Choroid plexus epithelial cell (primary cell): ENCODE measurements at places on chromosomes 5 and 9.

DNA sequence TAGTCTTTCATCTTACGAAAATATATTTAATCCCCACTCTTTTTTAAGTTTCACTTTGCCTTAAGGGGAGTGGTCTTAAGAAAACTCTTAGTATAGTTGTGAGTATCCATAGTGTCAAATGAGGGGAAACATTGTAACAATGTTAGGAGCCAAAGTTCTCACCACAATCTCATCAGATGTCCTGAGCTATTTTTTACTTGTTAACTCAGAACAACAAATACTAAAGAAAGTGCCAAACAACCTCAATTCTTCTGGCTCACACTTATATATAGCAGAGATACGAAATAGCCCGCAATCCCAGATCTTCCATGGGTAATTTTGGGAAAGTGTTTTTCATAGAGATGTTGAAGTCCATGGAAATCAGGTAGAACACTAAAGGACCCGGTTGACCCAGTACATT lies 194.0 kb upstream of the DMRT1 start:
- DNase-seq: no peak

GRCh38 chr5:138444774-138445546 lies 6.1 kb downstream of the REEP2 start:
- DNase-seq: no peak

DNA sequence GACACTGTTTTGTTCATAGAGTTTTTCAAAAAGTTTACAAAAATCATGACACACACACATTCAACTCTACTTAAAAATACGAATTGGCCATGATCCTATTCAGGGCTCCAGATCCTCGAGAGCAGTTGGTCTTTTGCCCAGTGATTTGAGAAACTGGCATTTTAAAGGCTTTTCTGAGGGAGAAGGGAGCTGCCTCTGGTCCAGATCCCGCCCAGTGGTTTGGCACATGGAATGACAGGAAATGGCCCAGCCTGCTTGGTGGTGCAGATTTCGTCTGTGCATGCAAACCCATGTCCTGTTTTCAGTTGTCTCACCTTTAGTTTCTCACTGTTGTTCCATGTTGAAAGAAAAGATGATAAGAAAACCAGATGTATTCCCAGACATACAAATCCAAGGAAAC lies 3.6 kb downstream of the CAMK4 start:
- no peak for DNase-seq

DNA sequence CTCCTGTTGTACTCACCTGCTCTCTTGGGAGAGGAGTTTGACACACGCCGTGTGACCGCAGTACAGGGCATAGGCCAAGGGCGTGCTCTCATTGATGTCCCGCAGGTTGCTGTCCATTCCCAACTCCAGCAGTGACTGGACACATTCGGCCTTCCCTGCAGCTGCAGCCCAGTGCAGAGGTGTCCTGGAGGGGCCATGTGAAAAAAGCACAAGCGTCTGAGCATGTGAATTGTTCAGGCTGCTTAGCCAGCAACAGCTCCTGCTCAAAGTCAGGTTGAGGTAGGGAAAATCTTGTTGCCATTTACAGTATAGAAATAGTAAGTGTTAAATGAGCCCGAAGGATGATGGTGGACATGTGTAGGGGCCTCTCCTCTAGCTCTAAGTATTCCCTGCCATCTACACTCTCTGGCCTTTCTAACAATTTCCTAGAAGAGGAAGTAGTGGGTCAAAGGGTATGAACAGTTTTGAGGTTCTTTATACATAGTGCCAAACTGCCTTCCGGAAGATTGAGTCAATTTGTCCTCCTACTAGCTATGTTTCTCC lies 116.5 kb downstream of the ANKRD55 start:
- peak; percentile 31 for DNase-seq

- DNase-seq: no peak
Measured at GRCh38 chr5:116265471-116265870, 180.6 kb downstream of the COMMD10 start.

DNA sequence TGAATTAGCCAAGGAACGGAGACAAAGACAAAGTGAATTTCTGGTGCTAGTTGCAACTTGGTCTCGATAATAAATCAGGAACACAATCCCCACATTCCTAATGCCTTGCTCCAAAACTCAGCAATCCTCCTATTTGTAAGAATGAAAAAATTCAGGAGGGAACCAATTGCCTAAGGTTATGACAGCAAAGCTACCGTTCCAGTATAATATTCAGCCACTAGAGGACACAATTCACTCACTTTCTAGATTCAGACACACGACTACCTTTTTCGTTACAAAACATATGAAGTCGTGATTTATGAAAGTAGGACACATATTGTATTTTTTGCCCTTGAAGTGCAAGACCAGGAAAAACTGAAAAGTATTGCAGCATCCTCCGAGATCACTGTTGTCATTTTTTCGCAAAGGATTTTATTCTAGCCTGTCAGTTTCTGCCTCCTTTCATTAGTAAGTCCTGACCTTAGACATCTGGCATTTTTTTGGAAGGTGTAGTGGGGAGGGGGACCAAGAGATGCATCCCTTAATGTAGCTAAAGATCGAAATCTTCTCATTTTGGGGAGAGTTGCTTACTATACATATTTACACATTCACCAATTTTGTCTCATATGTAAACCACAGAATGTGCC lies 133.1 kb downstream of the DOCK8 start:
- peak; percentile 61 for DNase-seq

- peak; percentile 62 for DNase-seq
Measured at GRCh38 chr9:37200433-37201005, 80.1 kb downstream of the ZCCHC7 start.

DNA sequence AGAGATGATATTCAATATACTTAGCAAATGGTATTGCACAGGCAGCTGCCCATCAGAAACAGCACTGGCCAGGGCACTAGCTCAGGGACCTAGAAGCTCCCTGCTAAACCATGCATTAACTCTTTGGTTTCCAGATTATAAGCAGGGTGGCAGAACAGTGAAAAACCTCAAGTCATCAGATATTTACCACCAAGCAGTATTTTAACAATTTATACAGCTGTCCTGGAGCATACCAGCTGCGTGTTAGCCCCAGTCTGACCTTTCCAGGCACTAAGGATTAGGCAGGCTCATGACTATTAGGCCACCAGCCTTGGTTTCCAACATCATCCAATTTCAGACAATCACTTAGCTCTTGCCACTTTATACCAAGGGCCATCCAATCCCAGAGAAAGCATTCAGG lies 326.5 kb downstream of the CAAP1 start:
- DNase-seq: no peak

GRCh38 chr5:145797336-145797735 lies 37.8 kb downstream of the PRELID2 start:
- peak; percentile 58 for DNase-seq

GRCh38 chr5:137115152-137115551 lies 384.0 kb downstream of the SPOCK1 start:
- DNase-seq: no peak

GRCh38 chr5:54739371-54739770 lies 221.8 kb downstream of the SNX18 start:
- DNase-seq: no peak

- DNase-seq: no peak
Measured at GRCh38 chr9:77166193-77166592, 11.1 kb upstream of the VPS13A start.

DNA sequence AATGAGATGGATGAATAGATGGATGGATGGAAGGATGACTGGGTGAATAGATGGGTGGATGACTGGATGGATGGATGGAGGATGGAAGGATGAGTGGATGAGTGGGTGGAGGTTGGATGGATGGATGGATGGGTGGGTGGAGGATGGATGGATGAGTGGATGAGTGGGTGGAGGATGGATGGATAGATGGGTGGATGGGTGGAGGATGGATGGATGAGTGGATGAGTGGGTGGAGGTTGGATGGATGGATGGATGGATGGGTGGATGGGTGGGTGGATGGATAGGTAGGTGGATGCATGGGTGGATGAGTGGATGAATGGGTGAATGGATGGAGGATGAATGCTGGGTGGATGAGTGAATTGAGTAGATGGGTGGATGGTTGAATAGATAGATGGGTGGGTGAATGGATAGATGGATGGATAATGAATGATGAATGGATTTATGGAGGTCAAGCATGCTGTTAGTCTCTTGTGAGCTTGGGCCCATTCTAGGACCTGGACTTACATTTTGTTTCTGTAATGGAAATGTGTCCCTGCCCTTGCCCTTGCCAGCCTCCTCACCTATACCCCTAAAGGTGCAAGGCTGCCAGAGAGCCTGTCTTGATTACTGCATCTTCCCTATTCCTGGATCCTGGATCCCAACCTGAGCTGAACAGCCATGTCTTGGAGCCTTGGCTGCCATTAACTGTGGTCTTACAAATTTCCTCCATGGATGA lies 159.7 kb upstream of the NFIL3 start:
- no peak for DNase-seq

DNA sequence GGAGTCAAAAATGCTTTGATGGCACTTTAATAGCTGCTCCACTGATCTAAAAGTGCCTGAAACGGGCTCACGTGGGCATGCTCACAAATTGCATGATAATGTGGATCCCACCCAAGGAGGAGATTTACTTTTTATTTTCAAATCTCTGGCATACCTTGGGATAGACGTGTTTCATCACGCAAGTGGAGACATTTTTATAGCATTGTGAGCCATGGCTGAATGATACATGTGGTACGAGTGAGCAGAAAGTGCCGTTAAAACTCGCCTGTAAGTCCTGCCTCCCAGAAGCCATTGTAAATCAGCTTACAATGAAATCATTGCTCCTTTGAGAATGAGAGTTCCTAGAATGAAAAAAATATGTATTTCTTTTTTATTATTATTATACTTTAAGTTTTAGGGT lies 514.7 kb downstream of the MAT2B start:
- DNase-seq: no peak

- no peak for DNase-seq
Measured at GRCh38 chr5:131532031-131532640, 102.9 kb downstream of the RAPGEF6 start.

DNA sequence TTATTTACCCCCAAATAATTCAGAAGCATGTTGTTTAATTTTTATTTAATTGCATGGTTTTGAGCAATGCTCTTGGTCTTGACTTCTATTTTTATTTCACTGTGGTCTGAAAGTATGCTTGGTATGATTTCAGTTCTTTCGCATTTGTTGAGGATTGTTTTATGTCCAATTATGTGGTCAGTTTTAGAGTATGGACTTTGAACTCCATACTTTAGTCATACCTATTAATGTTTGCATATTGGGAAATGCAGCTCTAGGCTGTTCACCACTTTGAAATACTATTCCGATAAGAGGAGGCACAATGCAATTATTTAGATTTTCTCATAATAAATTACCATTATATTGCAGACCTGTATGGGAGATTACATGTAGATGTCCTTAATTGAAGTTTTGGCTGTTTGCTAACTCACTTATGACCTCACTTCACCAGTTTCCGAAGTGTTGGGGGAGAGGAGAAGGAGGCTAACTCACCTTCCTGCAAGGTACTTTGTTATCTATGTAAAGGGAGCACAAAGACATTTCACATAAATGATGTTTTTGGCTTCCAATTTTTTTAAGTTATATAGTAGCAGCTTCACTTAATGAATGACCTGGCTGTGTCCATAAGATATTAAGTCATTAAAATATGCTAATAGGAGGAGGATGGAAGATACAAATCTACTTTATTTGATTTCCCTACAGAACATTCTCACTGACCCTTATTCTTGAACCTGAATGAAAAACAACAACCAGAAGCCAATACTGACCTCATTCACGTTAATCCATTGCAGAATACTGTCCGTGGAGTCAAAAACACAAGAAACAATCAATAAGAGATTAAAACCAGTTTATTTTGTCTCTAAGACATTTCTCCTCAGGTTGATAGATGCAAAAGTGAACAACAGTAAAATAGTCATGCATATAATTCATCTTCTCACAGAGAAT lies 970.3 kb upstream of the ARRDC3 start:
- peak; percentile 86 for DNase-seq

GRCh38 chr5:59097116-59097515 lies 514.2 kb downstream of the RAB3C start:
- DNase-seq: peak; percentile 85

DNA sequence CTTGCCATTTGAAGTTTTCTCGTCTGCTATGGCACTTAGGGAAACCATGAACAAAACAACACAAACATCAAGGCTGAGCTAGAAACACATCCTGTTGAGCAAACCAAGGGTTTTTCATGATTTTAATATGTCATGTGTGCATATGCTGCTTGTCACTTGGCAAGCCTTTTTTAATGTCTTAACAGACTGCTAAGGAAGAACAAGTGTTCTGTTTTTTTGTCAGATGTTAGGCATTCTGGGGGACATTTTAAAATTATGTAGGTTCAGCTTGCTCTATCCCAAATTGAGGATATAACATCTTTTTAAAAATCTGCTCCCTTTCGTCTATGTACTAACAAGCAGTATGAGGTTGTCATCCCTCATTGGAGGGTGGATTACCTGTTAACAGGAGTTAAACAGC lies 150.3 kb downstream of the HTR1A start:
- DNase-seq: no peak

- DNase-seq: no peak
Measured at GRCh38 chr9:15248081-15248480, 58.9 kb downstream of the TTC39B start.

DNA sequence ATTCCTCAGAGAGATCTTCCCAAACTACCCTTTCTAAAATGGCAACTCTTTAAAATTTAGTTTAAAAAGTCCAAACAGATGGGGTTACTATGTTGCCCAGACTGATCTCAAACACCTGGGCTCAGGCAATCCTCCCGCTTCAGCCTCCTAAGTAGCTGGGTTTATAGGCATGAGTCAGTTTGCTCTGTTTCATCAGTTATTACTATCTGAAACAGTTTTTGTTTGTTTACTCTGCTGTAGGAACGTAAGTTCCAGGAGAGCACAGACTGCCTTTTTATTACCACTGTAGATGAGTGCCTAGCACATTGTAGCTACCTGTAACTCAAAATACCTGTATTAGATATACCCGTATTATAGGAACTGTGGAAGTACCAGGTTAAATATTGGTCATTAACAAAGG lies 89.4 kb downstream of the UHRF2 start:
- peak; percentile 30 for DNase-seq

- peak; percentile 33 for DNase-seq
Measured at GRCh38 chr5:57405984-57406383, 76.6 kb downstream of the ACTBL2 start.

DNA sequence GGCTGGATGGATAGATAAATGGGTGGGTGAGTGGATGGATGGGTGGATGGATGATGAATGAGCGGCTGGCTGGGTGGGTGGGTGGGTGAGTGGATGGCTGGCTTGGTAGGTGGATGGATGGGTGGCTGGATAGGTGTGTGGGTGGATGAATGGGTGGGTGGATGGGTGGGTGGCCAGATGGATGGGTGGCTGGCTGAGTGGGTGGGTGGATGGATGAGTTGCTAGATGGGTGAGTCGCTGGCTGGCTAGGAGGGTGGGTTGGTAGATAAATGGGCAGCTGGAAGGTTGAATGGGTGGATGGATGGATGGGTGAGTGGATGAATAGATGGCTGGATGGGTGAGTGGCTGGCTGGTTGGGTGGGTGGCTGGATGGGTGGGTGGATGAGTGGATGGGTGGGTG lies 27.9 kb upstream of the CEP72 start:
- DNase-seq: no peak

DNA sequence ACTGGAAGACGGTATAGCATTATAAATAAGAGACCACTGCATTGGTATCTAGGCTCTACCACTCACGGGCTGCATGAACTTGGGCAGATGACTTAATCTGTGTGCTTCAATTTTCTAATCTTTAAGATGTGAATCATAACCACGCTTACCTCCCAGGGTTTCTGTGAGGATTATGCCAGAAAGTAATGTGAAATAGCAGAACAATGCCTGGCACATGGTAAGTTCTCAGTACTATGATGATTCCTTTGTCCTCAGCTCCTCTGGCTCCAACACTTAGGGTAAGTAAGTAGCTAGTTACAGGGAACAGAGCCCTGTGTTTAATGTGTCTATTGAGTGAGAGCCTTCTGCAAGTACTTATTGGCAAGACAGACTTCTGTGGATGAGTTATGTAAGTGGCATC lies 31.1 kb downstream of the POU4F3 start:
- peak; percentile 65 for DNase-seq

GRCh38 chr5:180990882-180991242 lies 2.2 kb downstream of the BTNL3 start:
- no peak for DNase-seq
